ENCODE measurements at places on chromosomes 3 and 15. TPM values are rescaled to one million over a fixed set of nuclear protein-coding genes. Genes with fewer than 3 reads are reported as not detected.

DNA sequence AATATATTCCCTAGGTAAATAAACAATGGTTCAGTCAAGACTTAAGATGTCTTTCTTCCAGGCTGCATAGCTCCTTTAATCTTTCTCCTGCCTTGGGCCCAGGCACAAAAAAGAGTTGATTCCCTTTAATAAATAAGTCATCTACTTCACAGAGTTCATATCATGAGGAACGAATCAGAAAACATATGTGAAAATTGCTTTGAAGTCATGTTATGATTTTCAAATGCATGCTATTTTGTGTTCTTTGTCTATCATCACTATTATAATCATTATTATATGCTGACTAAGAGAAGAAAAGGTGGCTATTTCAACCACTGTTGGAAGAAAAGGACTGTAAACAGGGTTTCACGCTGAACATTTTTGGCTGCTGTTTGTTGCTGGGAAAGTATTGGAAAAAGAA is 70.4 kb downstream of the LSAMP start:
- no peak for DNase-seq

GRCh38 chr15:33107950-33108349 is 86.6 kb downstream of the FMN1 start:
- no peak for DNase-seq

GRCh38 chr3:52056521-52056967 is at the start of gene DUSP7:
Gene DUSP7, minus strand, starts transcription at chr3:52056571. Its CDS starts 205 bp downstream, at chr3:52056366.
- peak; percentile 79 for DNase-seq

DNA sequence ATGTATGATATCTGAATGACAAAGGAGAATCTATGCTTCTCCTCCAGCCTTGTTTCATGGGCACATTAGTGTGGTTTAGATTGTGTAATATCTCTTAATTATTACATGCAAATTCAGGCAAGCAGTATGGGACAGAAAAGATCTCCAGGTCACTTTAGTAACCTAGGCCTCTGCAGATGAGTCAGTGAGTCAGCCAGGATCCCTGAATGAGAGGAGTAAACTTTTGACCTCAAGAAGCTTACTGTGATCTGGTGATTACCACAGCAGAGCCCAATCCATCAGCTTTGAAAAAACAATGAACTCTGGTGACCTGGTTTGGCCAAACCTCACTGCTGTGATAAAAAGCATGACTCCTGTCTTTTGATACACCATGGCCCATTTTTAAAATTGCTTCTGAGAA is 107.8 kb downstream of the LRRN1 start:
- no peak for DNase-seq

The SSUH2 gene
- 1.1 TPM for total RNA-seq

GRCh38 chr3:166554023-166554422 is 716.8 kb upstream of the BCHE start:
- DNase-seq, result no peak

The MYH15 gene
- 0.22 TPM for total RNA-seq

The CADPS gene
- total RNA-seq, result 25.0 TPM

DNA sequence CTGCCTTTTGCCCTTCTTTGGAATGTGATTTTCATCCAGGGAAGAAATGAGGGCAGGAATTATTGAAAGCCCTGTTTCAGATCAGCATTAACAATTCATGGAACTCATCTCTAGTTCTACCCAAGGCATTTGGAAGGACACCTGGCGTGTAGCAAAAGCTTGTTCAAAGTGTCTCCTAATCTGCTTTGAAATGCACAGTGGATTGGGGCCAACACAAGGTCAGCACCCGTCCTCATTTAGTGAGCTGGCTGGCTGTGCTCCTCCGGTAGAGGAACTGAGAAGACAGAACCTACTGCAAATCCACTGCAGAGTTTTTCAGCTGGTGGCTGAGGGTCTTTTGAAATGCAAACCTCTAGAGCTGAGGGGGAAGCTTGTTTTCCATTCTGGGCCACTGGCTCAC is 141.6 kb upstream of the STT3B start:
- no peak for DNase-seq

The TTC23 gene
- 11.4 TPM for total RNA-seq

The P3H2 gene
- 0.82 TPM for total RNA-seq

- DNase-seq, result no peak
Observed at GRCh38 chr3:183540501-183541234, 14.8 kb downstream of the KLHL6 start.

The ATP6V1A gene
- total RNA-seq, result 21.4 TPM

The CHAC1 gene
- total RNA-seq, result 1.3 TPM

GRCh38 chr3:40623567-40623966 is 98.8 kb downstream of the ZNF621 start:
- no peak for DNase-seq

DNA sequence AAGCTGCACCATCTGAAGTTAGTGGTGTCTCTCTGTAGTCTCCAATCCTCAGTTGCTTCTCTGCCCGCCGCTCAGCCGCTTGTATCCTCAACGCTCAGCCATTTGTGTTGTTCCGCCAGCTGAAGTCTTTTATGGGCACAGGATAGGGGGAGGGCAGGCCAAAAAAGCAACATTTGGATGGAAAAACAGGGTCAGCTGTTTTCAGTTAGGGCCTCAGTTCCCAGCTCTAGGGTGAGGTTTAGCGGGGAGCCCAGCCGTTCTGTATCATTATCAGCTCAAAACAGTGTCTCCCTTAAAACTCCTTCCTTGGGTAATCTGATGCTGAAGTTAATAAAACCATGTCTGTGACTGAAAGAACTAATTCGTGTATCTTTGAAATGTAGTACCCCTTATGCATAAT is 329.5 kb upstream of the AZI2 start:
- DNase-seq, result no peak

GRCh38 chr15:39774688-39775267 is 7.9 kb downstream of the FSIP1 start:
- DNase-seq, result no peak

GRCh38 chr15:75696854-75697259 is 15.8 kb downstream of the CSPG4 start:
- no peak for DNase-seq

The SERPINI1 gene
- total RNA-seq, result 10.6 TPM

Measured in left ventricle myocardium inferior (tissue), 1 donor.